Fibroblast of lung (primary cell): ENCODE measurements at places on chromosomes 12 and 14. TPM values are rescaled to one million over a fixed set of nuclear protein-coding genes. Genes with fewer than 3 reads are reported as not detected.

The FAR2 gene
- 5.4 and 9.2 TPM in 2 replicates for total RNA-seq

The PTPRO gene
- total RNA-seq, result 0.26 and 0.33 TPM in 2 replicates

The EID3 gene
- 8.2 and 18.0 TPM in 2 replicates for total RNA-seq

GRCh38 chr12:81143057-81143456, 65.2 kb downstream of the ACSS3 start:
- DNase-seq, result no peak

The DLK1 gene
- not detected in 2 replicates for total RNA-seq

DNA sequence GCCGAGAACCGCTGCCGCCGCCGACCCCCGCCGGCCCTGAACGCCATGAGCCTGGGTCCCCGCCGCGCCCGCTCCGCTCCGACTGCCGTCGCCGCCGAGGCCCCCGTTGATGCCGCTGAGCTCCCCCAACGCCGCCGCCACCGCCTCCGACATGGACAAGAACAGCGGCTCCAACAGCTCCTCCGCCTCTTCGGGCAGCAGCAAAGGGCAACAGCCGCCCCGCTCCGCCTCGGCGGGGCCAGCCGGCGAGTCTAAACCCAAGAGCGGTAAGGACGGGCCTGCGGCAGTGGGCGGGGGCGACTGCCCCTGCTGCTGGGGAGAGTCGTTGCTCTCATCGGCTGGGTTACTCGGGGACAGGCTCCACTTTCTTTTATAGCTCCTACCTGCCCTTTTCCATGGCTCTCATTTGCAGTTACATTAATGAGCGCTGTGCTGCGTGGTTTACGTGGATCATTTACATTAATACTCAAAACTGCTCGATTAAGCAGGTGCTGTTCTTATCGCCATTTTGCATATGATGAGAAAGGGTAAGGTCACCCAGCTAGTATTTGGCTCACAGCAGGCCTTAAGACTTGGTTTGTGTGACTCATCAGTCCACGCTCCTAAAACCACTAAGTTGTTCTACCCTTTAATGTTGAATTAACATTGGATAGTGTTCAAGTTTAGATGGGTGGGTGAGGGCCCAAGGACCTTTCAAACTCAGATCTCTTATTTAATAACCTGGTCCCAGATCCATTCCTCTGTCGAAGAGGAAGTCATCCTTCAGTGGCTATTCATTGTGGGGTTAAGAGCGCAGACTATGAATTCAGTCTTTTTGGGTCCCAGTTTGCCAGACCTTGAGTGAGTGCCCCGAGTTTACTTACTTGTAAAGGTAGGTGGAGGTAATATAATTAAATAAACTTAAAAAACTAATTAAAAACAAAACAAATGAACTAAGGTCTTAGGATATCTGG, 823 bp downstream of the RNF10 start:
- DNase-seq, result peak; percentile 89

The LBHD2 gene
- total RNA-seq, result not detected in 2 replicates

DNA sequence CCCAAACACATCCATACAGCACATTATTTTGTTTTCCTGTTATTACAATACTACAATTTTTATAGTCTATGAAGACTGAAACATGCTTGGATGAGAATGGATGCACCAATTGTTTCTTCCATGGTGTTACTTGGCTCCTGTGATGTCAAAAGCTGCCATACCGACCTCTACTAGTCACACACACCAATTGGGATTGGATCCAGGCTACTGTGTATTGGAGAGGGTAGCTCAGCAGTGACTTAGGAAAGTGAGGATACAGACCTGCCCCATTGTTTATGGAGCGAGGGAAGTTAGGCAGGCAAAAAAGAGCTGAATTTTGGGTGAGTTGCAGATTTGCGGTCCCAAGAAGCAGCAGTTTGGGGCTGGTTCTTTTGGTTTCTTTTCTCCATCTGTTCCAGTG, 30.8 kb upstream of the AKAP6 start:
- DNase-seq, result no peak

The OR6C1 gene
- not detected in 2 replicates for total RNA-seq

DNA sequence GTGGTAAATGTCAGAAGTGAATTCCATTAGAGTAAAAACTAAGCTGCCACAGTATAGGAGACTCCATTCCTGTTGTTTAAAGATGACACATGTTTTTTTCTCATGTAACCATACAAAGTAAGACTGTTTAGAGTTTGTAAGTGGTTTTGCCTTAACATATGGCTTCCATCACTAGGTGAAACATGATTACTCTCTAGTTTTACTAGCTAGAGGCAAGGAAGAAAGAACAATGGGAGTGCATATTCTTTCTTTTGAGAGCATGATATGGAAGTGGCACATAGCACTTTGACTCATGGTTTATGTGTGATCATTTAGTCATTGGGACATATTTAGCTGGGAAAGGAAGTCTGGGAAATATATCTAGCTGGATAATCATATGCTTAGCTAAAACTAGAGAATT, 7.7 kb downstream of the ATF7IP start:
- DNase-seq, result peak; percentile 72

The HOTAIR gene
- total RNA-seq, result not detected in 2 replicates

The TEX22 gene
- total RNA-seq, result 0.33 and 0.51 TPM in 2 replicates

DNA sequence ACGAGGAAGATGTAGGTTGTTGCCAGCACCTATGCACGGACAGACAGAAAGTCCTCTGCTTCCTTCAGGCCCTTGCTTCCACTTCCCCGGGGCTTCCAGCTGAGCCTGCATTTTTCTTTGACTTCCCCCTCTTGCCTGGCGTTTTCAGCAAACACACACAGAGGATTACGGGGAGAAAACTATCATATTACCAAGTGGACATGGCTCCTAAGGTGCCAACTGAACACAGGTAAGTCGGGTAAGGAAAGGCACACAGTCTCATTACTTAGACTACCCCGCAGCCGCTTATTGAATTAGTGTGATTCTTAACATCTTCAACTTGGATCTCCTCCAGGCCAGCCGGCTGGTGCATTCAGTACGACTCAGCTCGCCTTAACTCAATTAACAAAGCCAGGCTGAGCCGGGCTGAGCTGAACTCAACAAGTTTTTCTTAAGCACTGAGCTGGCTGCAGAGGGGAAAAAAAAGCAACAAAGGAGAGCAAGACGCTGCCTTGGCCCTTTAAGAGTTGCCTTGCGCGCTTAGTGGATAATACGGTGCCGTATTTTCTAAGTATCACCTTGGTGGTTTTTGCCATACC, 19.2 kb upstream of the MAP1LC3B2 start:
- peak; percentile 74 for DNase-seq

GRCh38 chr12:92502417-92503028, 200.3 kb upstream of the PLEKHG7 start:
- DNase-seq, result no peak

- DNase-seq, result no peak
These were observed 305.4 kb downstream of the DPF3 start for GRCh38 chr14:72588521-72588920.

- DNase-seq, result no peak
These were observed 155.0 kb upstream of the C14orf180 start for GRCh38 chr14:104424406-104425072.

- DNase-seq, result no peak
These were observed 6.9 kb downstream of the TNFAIP2 start for GRCh38 chr14:103130017-103130764.

DNA sequence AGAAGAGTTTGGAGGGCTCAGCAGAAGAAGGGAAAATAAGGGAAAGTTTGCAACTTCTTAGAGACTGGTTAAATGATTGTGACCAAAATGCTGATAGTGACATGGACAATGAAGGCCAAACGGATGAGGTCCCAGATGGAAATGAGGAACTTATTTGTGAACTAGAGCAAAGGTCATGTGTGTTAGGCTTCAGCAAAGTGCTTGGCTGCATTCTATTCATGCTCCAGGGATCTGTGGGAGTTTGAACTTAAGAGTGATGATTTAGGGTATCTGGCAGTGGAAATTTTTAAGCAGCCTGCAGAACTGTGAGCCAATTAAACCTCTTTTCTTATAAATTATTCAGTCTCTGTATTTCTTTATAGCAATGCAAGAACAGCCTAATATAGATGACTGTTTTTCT, 88.9 kb upstream of the ARHGAP5 start:
- no peak for DNase-seq

GRCh38 chr12:119957135-119957534, 31.9 kb upstream of the BICDL1 start:
- DNase-seq, result no peak

DNA sequence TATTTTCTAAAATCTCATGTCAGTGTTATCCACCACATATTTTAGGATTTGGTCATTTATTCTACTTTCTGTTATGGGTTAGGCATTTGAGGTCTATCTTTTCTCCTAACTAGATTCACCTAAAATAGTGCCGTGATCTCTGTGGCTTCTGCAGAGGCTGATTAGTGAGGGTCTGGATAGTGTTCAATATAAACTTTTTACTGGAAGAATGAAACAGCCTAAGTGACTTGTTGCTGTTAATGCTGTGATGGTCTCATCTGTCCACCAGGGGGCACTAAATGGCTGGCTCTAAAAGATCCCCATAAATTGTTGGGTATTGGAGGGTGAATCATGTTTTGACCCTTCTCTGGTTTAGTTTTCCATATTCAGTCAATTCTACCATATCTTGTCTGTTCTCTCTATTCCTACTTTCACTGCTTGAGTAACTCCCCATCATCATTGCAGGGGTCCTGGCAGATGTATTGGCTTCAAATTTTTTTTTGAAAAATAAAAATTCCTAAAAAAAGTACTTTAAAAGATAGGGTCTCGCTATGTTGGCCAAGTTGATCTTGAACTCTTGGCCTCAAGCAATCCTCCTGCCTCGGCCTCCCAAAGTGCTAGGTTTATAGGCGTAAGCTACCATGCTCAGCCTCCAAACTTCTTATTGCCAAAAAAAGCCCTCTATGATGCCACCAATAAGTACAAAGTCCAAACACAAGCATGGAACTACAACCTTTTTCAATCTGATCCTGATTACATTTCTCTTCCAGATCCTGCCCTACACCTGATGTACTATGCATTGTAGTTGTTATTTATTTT, 6.9 kb downstream of the PABPN1 start:
- DNase-seq, result peak; percentile 64

DNA sequence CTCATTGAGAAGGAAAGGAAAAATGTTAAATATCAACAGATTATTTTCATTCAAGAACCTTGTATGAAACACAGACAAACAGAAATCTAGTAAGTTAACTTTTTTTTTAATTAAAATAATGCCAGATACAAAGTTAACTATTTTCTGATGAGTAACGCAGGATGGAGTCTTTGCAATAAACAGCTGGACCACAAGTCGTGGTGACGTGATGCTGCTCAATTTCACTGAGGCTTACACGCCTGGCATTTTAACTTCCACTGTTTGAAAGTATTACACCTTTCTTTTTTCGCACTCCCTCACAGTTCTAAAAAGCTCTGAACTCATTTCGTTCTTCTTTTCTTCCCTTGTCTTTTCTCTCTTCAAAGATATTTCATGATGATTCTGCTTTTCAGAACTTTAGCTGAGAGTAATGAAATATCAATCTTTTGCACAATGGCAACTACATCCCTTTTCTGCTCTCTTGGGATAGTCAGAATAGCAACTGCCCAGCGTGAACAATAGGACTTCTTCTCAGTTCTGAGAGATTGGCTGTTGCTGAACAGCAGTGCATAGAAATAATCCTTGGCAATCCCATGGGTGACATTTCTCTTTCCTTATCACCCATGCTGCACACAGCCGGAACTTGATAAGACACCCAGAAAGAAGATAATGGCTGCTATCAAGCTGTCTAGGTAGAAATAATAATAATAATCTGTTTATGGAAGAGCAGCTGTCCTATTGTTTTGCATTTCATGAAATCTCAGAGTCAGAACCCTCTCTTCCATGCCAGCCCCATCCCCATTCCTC, 160.5 kb downstream of the BTG1 start:
- peak; percentile 74 for DNase-seq

The BICDL1 gene
- total RNA-seq, result under 0.01 TPM in 1 of 2 replicates, not detected in the other

- no peak for DNase-seq
These were observed 8.0 kb upstream of the C12orf42 start for GRCh38 chr12:103503546-103504480.

The DGKA gene
- 24.4 and 51.9 TPM in 2 replicates for total RNA-seq

The WNT5B gene
- 40.3 and 105 TPM in 2 replicates for total RNA-seq

GRCh38 chr12:124707316-124707715, 139.9 kb upstream of the NCOR2 start:
- no peak for DNase-seq

DNA sequence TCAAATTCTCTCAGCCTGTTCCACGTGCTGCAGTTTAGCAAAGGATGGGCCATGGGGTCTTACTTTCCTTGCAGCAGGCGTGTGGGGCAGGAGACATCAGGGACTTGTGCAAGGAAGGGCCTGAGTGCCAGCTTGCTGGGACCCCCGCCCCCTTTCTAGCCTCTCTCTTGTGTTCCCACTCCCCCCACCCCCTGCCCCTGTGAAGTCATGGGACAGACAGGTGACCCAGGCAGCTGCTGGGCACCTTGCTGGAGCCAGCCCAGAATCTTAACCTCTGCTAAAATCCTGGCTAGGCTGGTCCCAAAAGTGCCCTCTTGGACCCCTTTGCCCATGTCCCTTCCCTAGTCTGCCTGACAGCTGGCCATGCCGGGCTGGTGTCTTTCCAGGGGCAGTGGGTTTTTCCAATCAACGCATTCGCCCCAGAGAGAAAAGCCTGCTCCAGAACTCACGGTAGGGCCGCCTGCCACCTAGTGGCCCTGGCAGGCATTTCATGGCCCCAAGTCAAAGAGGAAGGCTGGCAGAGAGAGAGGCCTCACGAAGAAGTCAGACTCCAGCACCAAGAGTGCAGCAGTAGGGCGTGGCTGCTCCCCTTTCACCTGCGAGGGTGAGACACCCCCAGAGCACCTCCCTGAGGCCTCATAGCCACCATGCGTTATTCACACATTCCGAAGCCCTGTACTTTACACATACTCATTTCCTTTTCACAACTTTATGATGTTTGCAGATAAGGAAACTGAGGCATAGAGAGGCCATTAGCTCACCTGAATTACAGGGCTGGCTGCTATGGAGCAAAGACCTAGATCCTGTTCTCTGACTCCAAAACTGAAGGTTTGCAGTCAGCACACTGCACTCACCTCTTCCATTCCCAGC, 67.4 kb downstream of the LGMN start:
- peak; percentile 59 for DNase-seq

GRCh38 chr12:57993834-57994233, 52.5 kb downstream of the ATP23 start:
- peak; percentile 11 for DNase-seq

The GARIN6 gene
- not detected in 2 replicates for total RNA-seq

- no peak for DNase-seq
These were observed 9.1 kb downstream of the OR6S1 start for GRCh38 chr14:20632448-20632830.

DNA sequence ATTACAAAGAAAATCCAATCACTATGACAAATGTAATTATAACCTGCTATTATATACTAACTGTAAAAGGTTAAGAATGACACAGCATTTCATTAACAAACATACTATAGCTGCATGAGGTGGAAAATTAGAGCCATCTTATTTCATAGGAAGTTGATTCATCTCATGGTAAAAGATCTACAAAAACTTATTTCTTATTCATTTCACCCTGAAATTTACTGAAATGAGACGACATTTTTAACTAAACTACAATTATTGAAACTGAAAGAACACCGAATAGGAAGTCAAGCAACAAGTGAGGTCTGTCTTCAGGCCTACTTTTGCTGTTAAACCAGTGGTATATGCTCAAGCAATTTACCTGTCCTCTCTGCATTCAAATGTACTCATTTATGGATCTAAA, 87.2 kb downstream of the CEP83 start:
- DNase-seq, result no peak
